ENCODE measurements at places on chromosomes 2 and 18.
A peak's percentile ranks its signal among the peaks of the same experiment; 100 is the strongest.

- no peak for DNase-seq
These were observed 552.0 kb downstream of the IRS1 start for GRCh38 chr2:226247289-226248275.

GRCh38 chr2:233265899-233266431 lies 14.5 kb downstream of the ATG16L1 start:
- no peak for DNase-seq

GRCh38 chr2:16215902-16216557 lies 275.7 kb downstream of the MYCN start:
- DNase-seq = no peak

- peak; percentile 74 for DNase-seq
These were observed 62.9 kb upstream of the CTIF start for GRCh38 chr18:48475635-48476549.

GRCh38 chr2:237648016-237648381 lies 20.6 kb downstream of the LRRFIP1 start:
- no peak for DNase-seq

- DNase-seq = no peak
These were observed 103.4 kb upstream of the MSH2 start for GRCh38 chr2:47299555-47299954.

- DNase-seq = no peak
These were observed 798 bp downstream of the TANC1 start for GRCh38 chr2:158969162-158969714.

- DNase-seq = no peak
These were observed 22.7 kb downstream of the TUBB6 start for GRCh38 chr18:12330766-12331165.

DNA sequence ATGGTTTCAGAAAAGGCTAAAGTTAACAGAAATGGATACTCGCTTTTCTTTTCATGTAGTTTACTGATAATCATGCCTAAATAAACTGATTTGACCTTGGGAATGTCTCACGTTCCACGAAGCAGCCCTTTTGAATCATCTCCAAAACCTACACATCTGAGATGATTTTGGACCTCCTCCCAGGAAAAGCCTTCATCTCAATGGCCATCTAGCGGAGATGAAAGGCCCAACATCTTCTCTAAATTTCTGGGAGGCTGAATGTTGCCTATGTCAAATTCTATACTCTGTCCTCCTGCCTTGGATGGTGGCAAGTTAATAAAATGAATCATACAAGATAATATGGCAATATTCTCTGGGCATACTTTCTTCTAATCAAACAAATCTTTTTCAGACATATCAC lies 448.5 kb downstream of the ZEB2 start:
- DNase-seq = no peak

DNA sequence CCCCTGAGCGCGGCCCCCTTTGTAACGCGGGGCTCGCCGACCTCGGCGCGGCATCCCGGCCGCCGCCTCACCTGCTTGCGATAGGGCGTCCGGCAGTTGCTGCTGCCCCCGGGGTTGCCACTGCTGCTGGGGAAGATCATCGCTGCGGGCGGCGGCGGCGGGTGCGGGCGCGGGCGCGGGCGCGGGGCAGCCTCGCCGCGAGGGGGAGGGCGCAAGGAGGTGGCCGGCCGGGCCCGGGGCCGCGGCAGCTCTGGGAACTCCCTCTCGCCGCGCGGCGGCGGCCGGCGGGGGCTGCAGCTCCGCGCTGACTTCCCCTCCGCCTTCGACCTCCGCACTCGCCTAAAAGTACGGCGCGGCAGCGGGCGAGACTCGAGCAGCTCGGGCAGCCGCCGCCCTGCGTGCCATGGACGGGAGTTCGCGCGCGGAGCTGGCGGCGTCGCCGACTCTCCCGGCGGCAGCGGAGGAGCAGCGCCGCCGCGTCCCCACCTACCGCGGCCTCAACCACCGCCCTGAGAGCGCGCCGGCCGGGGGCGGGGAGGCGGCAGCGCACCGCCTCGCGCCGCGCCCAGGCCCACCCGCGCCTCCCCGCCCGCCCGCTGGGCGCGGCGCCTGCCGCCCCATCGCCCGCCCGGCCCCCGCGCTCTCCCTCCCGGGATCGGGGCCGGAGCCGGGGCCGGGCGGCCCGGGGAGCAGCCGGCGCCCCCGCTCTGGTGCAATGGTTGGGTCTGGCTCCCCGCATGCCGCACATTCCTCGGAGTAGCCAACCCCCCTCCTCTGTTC lies 86.0 kb downstream of the RBMS1 start:
- DNase-seq = peak; percentile 29

DNA sequence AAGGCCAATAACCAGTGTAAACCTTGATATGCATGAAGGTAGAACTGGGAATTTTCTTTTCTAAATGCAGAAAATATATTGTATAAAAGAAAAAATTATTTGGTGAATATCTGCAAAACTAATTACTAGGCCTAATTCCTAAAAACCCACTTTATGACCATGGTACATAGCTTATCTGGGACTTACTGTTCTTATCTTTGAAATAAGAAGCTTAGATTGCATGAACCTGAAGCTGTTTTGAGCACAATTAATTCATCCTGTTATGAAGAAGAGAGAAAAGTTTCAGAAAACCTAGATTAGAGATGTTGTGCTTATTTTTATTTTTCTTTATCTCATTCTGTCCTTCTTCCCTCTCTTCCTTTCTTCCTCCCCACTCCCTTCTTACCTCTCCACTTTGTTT lies 235.0 kb downstream of the GULP1 start:
- DNase-seq = no peak

GRCh38 chr2:4780679-4781078 lies 911.5 kb upstream of the SOX11 start:
- no peak for DNase-seq

DNA sequence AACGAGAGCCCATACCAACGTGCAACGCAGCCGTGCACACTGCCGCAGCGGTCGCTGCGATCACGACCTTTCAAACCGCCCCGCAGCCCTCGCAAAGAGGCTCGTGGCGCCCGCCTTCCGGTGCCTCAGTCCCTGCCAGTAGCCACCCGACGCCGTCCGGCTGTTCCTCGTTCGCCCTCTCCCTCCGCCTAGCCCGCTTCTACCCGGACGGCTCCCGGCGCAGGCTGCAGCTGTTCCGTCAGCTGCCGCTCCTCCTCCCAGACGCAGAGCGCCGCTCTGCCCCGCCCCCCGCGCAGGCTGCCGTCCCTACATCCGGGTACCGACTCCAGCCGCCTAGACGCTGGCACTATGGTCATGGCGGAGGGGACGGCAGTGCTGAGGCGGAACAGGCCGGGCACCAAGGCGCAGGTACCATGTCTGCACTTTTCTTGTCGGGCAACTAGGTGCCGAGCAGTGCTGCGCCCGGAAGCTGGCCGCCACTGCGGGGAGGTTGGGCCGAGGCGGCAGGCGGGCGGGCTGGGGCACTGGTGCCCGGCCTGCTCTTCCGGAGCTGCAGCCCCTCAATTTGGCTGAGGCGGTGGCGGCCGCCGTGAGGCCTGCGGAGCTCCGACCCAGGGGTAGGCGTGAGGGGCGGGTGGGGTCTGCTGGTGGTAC lies at the start of gene MOB4:
Gene MOB4, plus strand, starts transcription at position 328 of the 654 bp plus-strand sequence. Its CDS starts 21 bp downstream, at position 349.
- peak; percentile 95 for DNase-seq

GRCh38 chr18:59458575-59458974 lies 99.5 kb upstream of the LMAN1 start:
- no peak for DNase-seq

GRCh38 chr2:128369602-128370467 lies 51.2 kb upstream of the HS6ST1 start:
- no peak for DNase-seq

DNA sequence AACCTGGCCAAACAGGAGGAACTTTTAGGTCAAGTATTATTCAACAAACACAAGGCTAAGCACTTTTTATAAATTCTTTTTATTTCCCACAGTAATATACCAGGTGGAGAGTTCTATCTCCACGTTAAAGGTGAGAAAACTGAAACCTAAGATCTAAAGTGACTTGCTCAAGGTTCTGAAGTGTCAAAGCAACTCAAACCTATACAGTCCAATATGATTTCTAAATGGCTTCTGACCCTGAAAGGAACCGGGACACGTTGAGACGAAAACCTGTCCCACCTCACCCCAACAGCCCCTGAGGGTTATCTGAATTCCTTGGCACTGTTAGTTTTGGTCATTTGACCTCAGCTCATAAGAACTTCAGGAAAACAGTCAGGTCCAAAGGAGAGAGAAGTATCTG lies 814.5 kb upstream of the LRATD1 start:
- DNase-seq = no peak

- DNase-seq = no peak
These were observed 267.6 kb upstream of the HNRNPA3 start for GRCh38 chr2:176944998-176945397.

DNA sequence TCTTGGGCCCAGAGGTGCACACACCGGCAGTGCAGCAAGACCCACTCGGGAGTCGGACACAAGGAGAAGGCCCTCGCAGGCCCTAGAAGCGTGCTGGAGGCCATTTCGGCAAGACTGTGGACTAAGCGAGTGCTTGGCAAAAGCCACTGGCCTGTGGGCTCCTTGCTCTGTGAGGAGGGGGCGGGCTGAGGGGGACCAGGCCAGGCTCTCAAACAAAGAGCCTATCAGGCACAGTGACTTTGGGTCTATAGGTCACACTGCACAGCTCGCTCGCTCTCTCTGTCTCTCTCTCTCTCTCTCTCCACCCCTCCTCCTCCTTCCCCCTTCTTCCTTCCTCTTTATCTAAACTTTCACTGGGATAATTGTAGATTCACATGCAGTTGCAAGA lies 23.6 kb upstream of the ZCCHC2 start:
- DNase-seq = no peak

GRCh38 chr2:25804338-25804737 lies 73.9 kb downstream of the ASXL2 start:
- no peak for DNase-seq

DNA sequence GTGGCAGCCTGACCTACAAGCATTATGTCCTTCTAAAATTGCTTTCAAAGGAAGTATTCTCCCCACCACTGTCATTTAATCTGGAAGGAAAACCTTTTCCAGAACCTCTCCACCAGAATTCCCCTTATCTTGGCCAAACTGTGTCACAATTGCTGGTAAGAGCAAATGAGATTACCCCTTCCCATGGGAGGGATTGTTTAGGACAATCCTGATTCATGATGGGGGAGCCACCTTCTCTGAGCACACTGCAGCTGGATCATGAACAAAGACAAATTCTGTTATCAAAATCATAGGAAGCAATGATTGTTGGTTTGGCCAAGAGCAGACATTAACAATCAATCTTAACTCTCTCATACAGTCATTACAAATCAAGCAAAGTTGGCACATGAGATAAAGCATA lies 18.1 kb upstream of the ATOH8 start:
- no peak for DNase-seq

GRCh38 chr18:49994410-49994809 lies 181.1 kb upstream of the ACAA2 start:
- no peak for DNase-seq

- no peak for DNase-seq
These were observed 41.4 kb downstream of the IL1R2 start for GRCh38 chr2:102033031-102033749.

DNA sequence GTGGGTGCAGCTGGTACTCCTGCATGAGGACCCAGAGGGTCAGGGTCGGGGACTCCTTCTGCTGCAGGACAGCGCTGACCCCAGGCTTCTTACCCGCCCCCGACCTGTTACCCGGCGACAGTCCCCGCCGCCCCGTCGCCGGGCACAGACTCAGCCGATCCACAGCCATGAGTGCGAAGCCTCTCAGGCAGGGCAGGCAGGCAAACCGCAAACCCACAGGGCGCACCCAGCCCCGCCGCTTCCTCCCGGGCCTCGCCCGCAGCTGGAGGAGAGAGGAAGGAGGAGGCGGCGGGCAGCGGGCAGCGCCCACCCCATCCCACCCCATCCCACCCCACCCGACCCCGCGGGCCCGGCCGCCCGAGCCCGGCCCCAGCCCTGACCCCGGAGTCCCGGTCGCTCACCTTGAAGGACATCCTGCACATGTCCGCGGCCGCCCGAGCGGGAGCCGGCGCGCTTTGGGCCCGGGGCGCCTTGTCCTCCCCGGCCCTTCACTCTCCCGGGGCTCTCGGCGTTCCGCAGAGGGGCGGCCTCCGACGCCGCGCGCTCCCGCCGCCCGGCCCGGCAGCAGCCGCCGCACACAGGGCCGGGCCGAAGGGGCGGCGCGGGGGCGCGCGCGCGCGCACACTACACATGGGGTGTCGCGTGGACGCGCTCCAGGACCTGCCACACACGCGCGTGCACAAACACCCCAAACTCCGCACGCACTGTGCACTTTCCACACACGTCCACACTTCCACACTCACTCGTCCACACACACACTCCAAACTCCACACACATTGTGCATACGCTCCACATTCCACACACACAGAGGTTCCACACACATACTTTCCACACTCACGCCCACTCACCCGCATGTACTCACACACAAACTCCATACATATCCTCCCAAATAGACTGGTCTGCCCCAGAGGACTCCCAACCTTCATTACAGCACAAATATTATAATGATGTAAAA lies at the start of gene ANKRD29:
Gene ANKRD29, minus strand, starts transcription at position 603 of the 955 bp plus-strand sequence. Its CDS starts 181 bp downstream, at position 422.
- DNase-seq = peak; percentile 25

DNA sequence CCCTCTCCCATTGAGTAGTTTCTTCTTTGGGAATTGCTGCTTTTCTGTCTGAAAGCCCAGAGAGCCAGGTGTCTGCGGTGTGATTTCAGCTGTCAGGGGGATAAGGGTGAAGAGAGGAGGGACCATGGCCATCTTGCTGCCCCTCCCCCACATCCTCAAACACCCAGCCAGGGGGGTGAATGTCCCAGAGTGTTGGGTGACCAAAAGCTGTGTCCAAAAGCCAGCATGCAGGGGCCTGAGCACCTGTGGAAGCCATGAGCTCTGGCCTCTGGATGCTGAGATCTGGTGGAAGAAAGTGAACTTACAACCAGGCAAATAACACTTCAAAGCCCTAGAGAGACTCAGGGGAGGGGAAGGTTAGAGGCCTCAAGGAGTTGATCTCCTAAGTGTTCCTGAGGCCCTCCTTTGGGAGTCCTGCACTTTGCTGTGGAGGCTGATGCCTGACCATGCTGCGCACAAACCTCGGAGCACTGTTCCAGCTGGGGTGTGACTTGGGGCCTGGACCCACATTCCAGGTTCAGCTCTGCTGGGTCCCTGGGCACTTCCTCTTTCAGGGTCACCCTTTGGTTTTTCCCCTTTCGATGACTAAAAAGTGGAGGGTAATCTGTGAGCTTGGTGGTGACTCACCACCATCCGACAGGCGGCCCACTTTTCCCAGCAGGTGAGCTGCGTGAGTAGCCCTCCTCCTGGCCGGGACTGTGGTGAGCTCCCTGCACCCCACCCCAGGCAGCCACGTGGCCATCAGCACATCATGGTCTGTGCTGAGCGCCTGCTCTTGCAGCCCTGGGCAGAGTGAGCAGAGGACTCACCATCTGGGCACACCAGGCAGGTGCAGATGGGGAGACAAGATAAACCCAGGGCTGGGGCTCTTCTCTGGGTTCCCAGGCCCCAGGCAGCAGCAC lies 66.8 kb upstream of the FOSL2 start:
- DNase-seq = peak; percentile 68

GRCh38 chr2:26786207-26787028 lies 562 bp downstream of the CENPA start:
- peak; percentile 34 for DNase-seq

DNA sequence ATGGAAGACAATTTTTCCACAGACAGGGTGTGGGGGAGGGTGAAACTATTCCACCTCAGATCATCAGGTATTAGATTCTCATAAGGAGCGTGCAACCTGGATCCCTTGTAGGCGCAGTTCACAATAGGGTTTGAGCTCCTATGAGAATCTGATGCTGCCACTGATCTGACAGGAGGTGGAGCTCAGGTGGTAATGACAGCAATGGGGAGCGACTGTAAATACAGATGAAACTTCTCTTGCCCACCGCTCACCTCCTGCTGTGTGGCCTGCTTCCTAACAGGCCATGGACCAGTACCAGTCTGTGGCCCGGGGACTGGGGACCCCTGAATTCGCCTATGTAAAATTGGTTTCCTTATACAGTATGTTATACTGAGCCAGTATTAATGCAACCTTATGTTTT lies 27.3 kb upstream of the E2F6 start:
- no peak for DNase-seq

GRCh38 chr18:27762054-27762453 lies 414.9 kb downstream of the CDH2 start:
- no peak for DNase-seq
